Activated CD8-positive, alpha-beta memory T cell treated with anti-CD3 and anti-CD28 coated beads for 1 hour (primary cell): ENCODE measurements at places on chromosomes 2 and 18.

DNA sequence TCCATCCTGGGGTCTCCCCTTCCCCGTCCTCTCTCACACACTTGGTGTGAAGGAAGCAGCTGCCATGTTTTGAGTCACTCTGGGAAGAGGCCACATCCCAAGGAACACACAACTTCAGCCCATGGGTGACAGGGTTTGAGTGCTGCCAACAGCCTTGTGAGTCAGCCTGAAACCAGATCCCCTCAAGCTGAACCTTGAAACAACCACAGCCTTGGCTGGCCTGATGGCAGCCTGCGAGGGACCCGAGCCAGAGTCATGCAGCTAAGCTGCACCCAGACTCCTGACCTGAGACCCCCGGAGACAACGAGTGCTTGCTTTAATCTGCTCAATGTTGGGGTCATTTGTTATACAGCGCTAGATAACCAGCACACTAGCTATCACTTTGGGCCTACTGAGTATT, 19.3 kb upstream of the MC2R start:
- no peak for DNase-seq

DNA sequence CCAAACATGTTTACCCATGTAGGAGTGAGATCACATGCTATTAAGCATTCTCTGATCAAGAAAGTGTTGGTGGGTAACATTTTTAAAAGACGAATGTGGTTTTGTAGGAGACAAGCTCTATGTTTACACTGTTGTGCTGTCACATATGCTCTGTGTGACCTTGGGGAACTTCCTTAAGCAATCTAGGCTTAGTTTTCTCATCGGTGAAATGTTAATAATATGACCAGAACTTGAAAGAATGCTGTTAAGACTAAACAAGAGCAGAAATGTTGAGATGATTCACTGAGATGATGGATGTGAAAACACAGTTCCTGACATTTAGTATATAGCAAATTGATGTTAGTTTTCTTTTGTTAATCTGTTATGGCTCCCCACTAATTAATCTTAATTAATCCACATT, 860.9 kb upstream of the CNTNAP5 start:
- no peak for DNase-seq

DNA sequence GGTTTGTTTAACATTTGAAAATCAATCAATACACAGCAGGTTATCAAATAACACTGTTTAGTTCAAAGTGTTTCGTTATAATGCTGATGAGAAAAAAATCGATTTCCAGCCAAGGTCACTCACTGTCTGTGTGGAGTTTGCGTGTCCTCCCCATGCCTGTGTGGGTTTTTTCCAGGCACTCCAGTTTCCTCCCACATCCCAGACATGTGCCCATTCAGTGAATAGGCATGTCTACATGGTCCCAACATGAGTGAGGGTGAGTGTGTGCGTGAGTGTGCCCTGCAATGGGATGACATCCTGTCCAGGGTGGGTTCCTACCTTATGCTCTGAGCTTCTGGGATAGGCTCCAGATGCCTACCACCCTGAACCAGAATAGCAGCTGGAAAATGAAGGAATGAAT, 8.7 kb upstream of the GKN2 start:
- DNase-seq = no peak

- no peak for DNase-seq
These were observed 711 bp downstream of the SFXN5 start for GRCh38 chr2:73070643-73071359.

DNA sequence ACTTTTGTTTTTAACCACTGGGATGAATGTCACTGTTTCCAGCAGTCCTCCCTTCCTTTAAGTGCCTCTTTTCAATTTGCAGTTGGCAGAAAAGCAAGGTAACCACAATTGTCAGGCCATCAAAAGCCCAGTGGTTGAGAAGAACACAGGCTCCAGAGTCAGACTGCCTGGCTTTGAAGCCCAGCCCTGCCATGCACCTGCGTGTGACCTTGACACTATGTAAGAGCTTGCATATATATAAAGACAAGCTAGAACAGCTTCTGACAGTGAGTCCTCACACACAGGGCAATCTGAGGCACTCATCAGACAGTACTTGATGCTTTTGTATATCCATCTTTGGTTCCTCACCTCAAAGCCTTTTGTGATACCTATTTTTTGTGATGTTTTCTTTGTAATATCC, 11.0 kb downstream of the CCBE1 start:
- no peak for DNase-seq

GRCh38 chr18:69636529-69637301, 236.0 kb downstream of the DOK6 start:
- no peak for DNase-seq

DNA sequence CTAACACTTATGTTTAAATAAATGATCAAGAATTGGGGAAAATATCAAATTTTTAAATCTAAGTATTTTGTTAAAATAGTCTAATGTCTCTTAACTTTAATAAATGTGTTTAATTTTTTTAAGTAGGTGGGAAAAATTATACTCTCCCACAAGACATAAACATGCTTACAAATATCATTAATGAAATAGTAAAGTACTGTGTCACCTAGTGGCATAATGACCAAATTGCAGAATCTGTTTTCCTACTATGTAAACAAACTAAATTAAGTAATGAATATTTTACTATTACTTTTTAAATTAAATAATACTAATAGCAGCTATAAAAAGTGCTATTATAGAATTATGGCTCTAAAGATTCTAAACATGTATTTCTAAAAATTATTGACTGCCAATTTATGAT, 52.0 kb upstream of the CHAC2 start:
- no peak for DNase-seq

- DNase-seq = no peak
These were observed 1090.0 kb downstream of the BCL11A start for GRCh38 chr2:59463426-59463825.

DNA sequence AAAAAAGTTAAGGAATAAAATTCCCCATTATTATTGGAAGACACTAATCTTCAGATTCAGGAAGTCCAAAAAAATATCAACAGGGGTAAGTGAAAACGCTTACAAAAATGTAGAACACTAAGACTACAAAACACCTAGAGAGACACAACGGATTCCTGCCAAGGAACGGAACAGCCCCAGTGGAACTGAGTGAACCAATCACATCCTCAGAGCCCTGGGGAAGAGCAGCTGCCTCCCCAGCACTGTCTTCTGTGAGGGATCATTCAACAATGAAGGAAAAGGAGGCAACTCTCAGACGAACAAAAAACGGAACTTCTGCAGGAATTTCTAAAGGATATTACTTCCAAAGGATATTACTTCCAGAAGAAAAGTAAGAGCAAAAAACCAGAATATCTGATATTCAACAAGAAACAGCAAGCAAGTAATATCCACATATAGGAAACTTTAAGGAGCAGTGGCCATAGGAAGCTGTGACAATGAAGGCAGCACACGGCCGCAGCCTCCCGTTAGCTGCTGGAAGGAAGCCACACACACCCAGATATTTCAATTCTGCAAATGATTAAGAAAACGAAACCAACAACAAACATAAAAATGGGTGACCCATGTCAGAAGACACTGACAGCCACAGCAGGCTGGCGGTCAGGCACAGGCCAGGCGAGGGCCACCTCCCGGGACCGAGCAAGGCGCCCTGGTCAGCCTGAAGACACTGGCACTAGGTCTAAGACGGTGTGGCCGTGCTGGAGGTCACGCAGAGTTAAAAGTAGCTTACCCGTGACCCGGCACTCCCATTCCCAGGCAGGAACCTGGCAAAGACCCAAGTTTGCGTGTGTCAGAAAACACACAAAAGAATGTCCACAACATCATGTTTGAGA, 81.8 kb downstream of the HDAC4 start:
- no peak for DNase-seq

- no peak for DNase-seq
These were observed 468 bp downstream of the UXS1 start for GRCh38 chr2:106193690-106193976.

GRCh38 chr2:96325884-96326255, 753 bp downstream of the ITPRIPL1 start:
- no peak for DNase-seq

DNA sequence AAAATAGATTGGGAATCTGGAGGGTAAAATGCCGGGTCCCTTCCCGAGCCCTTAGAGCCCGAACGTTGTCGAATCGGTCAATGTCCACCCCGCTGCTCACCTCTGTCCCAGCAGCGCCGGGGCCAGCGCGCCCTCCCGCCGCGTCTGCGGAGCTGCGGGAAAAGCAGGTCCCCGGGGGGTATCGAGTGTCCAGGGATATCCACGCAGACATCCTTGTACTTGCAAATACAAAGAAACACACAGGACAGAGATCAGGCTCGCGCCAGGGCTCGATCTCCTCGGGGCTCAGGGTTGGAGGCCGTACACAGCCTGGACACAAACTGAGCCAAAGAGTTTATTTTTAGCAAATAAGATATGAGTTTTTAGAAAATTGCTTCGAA, 2.3 kb upstream of the GATA6 start:
- DNase-seq = no peak

GRCh38 chr2:186516396-186516795, 30.3 kb downstream of the ZC3H15 start:
- DNase-seq = no peak

DNA sequence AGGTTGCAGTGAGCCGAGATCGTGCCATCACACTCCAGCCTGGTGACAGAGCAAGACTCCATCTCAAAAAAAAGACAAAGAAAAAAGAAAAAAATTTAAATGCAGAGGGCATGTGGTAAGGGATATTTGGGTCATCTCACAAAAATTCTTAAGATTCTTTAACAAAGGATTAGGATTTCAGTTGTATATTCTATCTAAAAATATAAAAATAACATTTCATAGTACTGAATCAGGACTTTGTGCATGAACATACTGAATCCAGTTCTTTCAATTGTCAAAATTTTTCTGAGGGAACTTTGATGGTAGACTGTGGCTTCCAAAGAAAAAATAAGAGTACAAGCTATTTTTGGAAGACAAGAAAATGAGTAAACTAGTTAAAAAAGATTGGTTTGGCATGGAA, 6.5 kb upstream of the PPP3R1 start:
- no peak for DNase-seq

DNA sequence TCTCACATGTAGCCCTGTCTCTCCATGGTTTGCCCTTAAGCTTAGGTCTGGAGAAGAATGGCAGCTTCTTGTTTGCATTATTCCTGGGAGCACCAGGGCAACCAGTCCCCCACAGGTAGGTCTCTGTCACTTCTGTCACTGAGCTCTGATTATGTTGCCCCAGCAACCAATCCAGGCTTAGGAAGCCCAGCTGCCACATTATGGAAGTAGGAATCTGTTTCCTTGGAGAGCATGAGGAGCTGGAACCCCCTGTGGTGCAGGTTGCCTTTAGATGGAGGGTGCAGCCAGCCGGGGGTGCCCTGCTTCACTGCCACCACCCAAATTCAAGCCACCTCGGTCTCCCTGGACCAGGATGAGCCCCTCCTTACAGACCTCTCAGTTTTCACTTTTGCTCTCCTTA, 4.8 kb downstream of the RESP18 start:
- DNase-seq = no peak

- DNase-seq = peak; percentile 19
These were observed 98.2 kb upstream of the HNMT start for GRCh38 chr2:137865954-137866540.

DNA sequence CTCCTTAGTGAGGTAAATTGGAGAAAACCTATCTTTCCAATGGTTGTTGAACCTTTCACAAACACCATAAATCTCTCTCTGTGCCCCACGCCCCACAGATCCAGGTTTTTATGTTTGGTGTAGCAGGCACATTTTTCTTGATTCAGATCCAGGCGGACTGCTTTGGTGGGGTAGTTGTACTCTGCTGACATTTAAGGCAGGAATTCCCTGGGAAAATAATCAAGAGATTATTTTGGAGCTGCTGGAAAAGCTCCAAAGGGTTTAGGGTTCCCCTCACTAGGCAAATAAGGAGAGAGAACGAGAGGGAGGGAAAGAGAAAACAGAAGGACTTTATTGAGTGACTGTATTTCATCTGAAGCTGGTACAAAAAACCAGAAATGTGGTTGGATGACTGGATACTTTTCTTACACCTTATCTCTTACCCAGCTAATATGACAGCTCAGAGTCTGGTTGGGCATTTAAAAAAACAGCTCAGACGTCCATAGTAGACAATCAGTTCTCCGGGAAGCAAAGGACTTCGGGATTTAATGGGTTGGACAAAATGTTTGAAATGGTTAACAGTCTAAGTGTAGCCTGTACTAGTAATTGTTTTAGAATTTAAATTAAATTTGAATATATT, 3.6 kb upstream of the AQP4 start:
- DNase-seq = no peak

DNA sequence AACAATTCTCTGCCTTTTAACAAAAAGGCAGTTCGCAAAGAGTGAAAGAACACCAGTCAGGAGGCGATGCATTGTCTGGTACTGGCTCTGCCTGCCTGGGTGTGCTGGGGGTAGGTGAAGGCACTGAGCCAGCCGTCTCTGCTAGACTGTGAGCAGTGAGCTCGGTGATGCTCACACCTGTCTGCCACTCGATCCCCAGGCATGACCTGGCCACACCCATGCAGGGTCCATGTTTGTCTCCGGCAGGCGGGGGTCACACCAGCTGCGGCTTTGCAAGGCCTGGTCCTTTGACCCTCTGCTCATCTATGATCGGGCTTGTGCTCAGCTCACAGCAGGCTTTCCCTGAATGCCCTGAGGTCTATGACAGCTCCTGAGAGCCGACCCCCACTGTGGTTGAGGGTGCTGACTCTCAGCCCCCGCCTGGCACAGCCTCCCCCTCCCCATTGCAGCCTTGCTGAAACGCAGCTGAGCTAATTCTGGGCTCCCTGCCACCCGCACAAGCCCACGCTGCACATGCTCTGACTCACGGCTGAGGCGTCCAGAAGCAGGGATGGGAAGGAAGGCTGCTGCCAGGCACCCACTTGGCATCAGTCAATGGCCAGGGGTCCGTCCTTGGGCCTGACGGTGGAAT, 23.7 kb downstream of the CRACDL start:
- no peak for DNase-seq

GRCh38 chr2:64910972-64911433, 78.2 kb upstream of the SLC1A4 start:
- no peak for DNase-seq

GRCh38 chr2:241645915-241646645, 8.6 kb downstream of the ATG4B start:
- no peak for DNase-seq

- DNase-seq = no peak
These were observed 38.7 kb upstream of the SLC1A4 start for GRCh38 chr2:64950226-64951160.

- no peak for DNase-seq
These were observed 1611.1 kb upstream of the ZEB2 start for GRCh38 chr2:146131048-146131447.

DNA sequence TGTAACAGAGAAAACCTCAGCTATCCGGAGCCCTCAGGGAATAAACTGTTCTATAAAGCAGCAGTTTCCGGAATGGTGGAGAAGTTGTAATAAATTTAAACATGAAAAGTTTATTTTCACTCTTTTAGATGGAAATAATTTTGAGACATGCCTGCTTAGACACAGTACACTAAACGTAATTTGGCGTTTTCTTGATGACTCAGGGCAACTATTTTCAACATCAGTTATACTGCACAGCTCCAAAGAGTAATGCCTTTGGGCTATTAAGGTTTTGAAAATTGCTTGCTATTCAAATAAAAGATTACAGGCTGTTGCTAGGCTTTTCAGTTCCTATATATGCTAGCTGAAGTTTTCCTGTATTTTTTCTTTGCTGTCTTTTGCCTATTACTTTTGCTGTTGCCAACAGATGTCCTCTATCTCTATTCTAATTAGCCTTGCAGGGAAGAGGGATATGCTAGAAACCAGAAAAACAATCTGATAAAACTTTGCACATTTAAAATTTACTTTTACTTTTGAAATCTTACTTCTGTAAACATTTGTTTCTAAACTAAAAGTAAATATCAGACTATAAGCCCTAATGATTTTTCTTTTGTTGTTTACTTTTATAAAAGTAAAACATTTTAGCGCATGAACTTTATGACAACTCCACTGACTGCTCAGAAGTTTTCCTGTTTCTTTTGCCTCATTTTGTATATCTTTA, 113.4 kb upstream of the WDSUB1 start:
- DNase-seq = no peak

- DNase-seq = no peak
These were observed 71.3 kb upstream of the TEX51 start for GRCh38 chr2:126827371-126827770.
